NCI-H2171 treated with DMSO at 0.1 percent for 48 hours (cell line): ENCODE measurements at places on chromosomes 11 and 22.
A peak's percentile ranks its signal among the peaks of the same experiment; 100 is the strongest.

DNA sequence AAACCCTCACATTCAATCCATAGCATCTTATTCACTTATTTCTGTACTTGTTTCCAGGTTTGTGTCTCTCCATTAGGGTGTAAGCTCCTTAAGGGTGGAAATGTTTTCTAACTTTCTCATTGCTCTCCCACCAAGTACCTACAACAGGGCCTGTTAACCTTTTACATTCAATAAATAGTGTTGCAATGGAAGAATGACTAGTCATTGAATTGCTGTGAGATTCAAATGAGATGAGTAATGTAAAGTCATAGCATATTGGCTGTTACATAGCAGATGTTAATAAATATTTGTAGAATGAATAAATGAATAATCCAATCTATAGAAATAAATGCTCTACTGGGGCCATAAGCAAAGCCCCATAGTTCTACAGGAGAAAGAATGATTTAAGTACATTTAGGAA lies 75.4 kb upstream of the DDI1 start:
- no peak for DNase-seq

- DNase-seq: peak; percentile 29
Observed at GRCh38 chr11:14907411-14908213, 15.6 kb upstream of the CYP2R1 start.

GRCh38 chr11:70590356-70590991 lies 192.1 kb downstream of the CTTN start:
- DNase-seq: no peak

GRCh38 chr11:68632802-68633201 lies 51.5 kb upstream of the GAL start:
- peak; percentile 6 for DNase-seq

- DNase-seq: no peak
Observed at GRCh38 chr11:47997063-47998053, 17.0 kb downstream of the PTPRJ start.

DNA sequence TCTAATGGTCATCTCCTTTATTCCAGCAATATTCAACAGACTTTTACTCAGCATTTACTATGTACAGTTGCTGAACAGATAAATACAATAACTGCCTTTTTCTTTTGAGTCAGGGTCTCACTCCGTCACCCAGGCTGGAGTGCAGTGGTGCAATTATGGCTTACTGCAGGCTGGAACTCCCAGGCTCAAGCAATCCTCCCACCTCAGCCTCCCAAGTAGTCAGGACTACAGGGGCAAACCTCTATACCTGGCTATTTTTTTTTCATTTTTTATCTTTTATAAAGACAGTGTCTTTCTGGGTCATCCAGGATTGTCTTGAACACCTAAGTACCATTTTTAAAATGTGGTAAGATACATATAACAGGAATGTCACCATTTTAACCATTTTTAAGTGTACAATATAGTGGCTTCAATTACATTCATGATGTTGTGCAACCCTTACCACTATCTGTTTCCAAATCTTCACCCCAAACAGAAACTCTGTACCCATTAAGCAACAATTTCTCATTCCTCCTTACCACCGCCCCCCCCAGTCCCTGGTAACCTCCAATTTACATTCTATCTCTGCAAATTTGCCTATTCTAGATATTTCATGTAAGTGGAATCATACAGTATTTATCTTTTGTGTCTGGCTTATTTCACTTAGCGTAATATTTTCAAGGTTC lies 67.8 kb downstream of the MIAT start:
- no peak for DNase-seq

GRCh38 chr22:48581796-48582469 lies 1245.7 kb downstream of the BRD1 start:
- DNase-seq: peak; percentile 27

DNA sequence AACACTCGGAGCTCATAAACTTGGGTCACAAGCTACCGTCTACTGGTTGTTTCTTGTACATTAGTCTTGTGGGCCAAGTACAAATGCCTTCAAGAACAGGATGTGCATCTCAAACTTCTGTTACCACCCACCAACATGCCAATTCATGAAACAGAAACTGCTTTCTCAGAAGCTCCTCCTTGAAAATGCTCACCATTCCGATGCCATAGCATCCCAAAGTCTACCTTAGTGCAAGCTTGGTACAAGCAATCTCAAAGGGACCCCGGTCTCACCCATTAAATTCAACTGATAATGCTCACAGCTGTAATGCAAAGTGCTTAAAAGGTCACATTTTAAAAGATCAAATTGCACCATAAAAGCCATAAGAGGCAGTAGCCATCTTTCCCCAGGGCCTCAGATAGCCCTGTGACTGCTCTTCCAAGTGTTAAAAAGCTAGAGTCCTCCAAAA lies 31.8 kb upstream of the CCDC34 start:
- DNase-seq: no peak

DNA sequence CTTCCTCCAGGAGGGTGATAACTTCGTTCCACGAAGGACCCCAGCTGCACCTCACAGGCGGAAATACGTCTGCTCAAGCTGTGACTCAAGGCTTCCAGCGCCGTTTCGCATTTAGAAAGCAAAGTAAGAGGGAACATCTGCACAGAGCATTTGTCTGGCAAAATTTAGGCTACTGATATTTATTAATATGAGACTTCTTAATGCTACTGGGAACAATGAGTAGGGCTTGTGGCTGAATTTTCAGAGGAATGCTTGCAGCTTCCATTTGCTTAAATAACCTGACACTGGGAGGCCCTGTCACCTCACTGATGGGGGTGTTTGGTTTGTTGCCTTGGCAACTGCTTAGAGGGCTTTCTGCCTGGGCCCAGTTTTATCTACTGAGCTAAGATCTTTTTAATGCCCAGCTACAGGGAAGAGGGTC lies 14.7 kb upstream of the ST14 start:
- DNase-seq: no peak

DNA sequence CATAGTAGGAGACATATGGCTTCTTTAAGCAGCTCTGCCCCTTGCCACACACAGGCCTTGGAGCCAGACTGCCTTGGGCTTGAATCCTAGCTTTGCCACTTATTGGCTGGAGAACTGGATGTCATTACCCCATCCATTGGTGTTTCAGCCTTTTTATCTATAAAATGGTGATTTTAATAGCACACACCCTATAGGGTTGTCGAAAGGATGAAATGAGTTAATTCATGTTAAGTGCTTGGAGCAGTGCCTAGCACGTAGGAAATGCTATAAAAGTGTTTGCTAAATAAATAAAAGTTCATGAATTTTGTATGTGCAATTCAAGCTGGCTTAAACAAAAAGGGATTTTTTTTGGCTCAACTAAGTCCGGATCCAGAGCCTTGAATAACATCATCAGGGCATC lies 120.7 kb downstream of the TIMP3 start:
- no peak for DNase-seq

- DNase-seq: no peak
Observed at GRCh38 chr22:42651134-42651533, 1.9 kb upstream of the CYB5R3 start.

DNA sequence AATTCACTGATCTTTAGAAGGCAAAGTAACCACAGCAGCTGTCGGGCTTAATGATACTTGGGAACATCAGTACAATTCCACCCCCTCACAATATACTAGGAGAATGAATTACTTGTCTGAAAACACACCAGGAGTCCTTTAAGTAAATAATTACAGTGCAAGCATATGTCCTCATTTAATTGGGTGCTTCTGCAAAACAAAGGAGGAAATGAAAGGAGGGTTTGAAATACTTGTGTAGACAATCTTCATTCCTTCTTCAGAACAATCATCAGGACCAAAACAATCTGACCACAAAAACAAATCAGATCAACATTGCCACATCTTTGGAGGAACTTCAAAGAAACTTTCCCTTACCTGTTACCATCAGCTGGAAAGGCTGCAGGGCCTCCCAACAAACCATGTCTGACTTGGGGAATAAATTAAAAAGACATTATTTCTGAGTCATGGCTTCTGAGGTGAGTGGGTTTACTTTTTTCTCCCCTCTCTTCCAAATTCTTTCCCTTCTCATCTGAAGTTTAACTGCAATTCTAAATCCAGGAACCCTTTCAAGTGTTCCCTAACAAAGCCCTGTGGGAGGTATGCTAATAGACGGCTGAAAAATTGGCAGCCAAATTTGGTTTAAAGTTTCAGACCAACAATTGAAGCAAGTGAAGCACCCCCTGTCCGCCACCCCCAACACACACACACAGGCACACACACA lies 12.5 kb upstream of the CCDC117 start:
- peak; percentile 74 for DNase-seq

DNA sequence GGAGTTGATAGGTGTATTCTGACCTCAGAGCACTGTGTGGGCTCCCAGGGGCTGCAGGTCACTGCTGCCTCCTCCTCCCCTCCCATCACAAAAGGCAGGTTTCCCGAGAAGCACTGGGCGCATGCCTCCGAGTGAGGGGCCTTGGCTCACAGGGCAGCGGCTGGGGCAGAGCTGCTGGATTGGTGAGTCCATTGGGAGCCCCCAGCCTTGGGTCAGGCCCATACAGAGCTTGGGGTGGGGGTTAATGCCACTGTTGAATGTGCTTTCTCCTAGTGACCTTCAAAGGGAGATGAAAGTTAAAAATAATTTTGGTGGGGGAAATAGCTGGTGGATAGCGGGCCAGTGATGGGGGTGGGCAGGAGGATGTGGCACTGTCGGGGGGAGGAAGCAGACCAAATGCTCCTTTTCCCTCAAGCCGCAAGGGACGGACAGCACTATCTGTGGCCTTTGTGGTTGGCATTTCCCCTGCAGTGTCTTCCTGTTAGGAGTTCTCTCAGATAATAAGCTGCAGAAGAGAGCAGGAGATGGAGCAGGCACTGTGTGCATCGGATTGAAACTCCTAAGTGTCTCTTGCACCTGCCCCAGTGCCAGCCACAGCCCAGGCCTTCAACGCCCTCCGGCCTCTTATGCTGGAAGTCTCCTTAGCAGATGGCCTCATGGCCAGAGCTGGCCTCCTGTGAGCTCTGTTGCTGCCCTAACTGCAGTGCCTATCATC lies 3.2 kb downstream of the TUBA8 start:
- no peak for DNase-seq
